ENCODE measurements at places on chromosomes 13 and 19.

DNA sequence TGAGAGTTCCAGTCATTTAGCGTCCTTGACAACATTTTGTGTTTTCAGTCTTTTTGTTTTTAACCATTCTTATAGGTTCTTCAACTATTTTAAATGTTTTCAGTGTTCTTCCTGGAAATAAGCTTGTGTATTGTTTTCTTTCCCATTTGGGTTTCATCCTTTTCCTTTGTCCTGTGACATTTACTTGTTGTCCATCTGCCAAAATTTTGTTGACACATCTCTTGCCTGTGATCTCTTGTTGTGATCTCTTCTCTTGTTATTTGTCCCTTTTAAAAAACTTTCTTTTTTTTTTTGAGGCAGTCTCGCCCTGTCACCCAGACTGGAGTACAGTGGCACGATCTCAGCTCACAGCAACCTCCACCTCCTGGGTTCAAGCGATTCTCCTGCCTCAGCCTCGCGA, 96.5 kb downstream of the PDS5B start:
- DNase-seq = no peak

GRCh38 chr19:14030997-14031718, 404 bp upstream of the IL27RA start:
- no peak for DNase-seq

GRCh38 chr13:47017476-47017875, 120.6 kb upstream of the HTR2A start:
- DNase-seq = no peak

- DNase-seq = no peak
Observed at GRCh38 chr13:41696163-41697003, 239.0 kb downstream of the RGCC start.

- no peak for DNase-seq
Observed at GRCh38 chr13:44382635-44383145, 9.1 kb downstream of the SERP2 start.

- no peak for DNase-seq
Observed at GRCh38 chr13:52378312-52378711, 27.7 kb downstream of the THSD1 start.

GRCh38 chr13:20964904-20965303, 62.4 kb upstream of the XPO4 start:
- DNase-seq = no peak

- no peak for DNase-seq
Observed at GRCh38 chr13:46983881-46984280, 87.0 kb upstream of the HTR2A start.

DNA sequence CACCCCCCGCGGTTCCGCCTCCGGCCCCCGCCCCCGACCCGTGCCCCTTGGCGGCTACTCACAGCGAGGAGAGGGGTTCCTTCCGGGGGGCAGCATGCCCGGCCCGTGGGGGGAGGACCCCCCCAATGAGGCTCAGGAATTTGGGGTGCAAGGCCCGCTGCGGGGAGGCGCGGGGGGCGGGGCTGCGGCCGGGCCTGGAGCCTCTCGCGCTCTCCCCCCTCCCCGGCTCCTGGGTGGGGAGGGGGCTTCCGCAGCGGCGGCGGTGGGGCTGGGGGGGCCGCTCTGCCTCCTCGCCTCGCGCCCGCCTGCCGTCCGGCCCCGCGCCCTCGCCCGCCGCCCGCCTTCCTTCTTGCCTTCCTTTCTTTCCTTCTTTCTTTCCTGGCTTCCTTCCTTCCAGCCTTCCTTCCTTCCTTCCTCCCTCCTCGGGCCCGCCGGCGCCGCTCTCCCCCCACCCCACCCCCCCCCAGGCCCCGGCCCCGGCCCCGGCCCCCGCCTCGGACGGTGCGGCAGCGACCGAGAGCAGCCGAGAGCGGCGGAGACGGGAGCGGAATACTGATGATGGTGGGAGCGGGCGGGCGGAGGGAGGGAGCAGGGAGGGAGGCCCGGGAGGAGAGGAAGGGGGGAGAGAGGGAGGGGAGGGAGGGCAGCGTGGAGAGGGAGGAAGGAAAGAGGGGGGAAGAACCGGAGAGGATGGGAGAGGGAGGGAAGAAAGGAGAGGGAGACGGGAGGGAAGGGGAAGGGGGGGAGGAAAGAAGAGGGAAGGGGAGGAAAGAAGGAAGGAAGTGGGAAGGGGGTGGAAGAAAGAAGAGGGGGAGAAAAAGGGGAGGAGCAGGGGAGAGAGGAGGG, at the start of gene LRRC4B:
TSS of gene LRRC4B (minus strand) at position 554 of the 846 bp plus-strand sequence. CDS start 19,597 bp downstream, outside the sequence.
- DNase-seq = no peak

DNA sequence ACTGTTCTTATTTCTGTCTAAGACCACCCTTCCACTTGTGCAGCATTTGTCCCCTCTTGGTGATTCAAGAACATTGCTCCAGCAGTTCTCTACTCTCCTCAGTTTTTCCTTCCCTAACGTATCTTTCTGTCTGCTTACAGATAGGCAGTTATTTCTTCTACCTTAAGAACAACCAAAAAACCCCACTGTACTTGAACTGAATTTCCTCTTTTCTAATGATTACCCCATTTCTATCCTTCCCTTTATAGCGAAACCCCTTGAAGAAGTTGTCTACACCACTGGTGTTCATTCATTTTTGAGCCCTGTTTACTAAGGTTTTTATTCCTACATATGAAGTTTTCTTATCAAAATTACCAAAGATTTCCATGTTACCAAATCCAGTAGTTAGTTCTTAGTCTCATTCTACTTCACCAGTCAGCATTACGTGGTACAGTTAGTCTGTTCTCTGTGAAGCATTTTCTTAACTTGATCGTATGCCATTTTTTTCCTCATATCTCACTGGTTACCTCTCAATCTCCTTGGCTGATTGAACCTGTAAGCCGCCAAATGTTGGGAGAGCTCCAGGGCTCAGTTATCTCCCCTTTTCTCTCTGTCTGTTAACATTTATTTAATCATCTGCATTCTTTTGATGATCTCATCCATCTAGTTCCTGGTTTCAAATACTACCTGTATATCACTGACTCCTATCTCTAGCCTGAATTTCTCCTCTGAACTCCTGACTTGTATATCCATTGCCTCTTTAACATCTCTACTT, 9.0 kb downstream of the LSM14A start:
- no peak for DNase-seq

DNA sequence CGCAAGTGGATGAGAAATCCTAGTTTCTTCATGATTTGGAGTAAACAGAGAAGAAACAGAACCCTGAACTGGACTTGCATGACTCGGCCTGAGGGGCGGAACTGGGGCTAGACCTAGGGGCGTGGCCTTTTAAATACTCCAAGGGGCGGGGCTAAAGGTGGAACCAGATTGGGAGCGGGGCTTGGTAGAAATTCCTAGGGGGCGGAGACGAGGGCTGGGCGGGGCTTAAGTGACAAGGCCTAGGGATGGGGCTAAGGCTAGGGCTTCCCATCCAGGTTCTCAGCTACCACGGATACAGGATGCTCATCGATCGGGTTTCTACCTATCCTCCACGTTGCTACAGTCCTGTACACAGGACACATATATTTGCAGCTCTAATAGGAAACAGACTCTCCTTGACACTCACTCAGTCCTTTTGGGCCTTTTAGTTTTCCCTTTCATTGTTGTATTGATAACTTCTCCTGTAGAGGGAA, 372 bp upstream of the ZNF699 start:
- peak; percentile 84 for DNase-seq

- no peak for DNase-seq
Observed at GRCh38 chr13:50923272-50923671, 13.7 kb downstream of the RNASEH2B start.

GRCh38 chr13:70788074-70788473, 679.8 kb upstream of the KLHL1 start:
- DNase-seq = no peak

- DNase-seq = no peak
Observed at GRCh38 chr13:45594764-45595163, 20.8 kb downstream of the ERICH6B start.

GRCh38 chr13:40408602-40409001, 257.8 kb downstream of the FOXO1 start:
- no peak for DNase-seq

DNA sequence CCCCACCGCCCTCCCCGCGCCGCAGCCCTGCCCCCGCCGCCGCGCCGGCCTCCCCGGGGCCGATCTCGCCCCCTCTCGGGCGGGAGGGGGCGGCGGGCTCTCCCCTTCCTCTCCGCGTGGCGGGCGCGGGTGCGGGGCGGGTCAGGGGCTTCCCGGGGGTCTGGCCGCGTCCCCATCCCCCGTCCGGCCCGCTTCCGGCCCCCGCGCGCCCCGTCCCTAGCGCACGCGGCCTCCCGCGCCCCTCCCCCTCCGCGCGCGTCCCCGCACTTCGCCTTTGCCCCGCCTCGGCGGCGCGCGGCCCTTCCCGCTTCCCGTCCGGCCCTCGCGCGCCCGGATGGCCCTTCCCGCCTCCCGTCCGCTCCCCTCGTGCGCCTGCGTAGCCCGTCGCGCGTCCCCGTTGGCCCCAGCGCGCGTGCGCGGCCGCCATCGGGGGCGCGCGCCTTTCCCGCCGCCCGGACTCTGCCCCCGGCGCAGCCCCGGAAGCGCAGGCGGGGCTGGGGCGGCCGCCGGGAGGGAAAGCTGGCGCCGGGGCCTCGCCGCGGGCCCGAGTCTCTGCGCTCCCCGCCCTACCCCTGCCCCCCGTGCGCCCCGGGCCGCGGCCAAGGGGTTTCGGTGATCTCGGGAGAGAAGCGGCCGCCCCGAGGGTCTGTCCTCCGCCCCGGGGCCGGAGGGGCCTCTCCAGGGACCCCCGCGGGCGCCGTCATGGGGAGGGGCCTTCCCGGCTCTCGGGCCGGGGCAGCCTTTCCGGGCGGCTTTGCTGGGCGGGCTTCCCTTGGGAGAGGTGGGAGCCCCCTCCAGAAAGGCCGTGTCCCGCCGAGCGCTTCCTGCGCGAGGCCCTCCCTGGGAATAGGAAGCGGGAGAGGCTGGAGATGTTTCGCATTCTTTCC, 519 bp downstream of the PTBP1 start:
- DNase-seq = peak; percentile 28

GRCh38 chr13:51978796-51979556, 32.3 kb downstream of the ATP7B start:
- no peak for DNase-seq

- no peak for DNase-seq
Observed at GRCh38 chr13:96575423-96576320, 418.6 kb downstream of the OXGR1 start.

GRCh38 chr19:58561373-58562121, 3.1 kb upstream of the UBE2M start:
- no peak for DNase-seq

DNA sequence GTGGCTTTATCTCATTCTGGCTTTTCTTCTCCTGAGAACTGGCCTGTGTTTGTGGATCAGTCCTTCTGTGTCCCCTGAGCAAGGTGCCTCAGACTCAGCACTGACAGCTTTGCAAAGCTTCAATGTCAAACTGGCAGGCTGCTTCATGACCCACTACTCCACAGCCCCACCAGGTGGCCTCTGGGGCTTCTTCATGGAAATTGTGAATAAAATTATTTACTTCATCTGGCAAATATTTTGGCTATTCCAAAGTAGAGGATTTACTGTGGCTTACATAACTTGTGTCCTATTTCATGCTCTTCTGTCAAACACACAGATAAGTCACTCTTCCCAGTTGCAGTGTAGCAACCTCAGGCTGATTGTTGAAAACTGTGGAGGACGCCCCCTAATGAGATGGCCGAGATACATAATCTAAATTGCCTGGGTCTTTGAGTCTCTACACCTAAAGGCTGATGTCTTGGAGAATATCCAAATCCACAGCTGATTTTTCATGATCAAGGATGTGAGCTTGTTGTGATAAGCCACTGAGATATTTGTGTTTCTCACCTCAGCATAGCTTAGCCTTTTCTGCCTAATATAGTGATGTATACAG, 721.9 kb upstream of the SLC10A2 start:
- no peak for DNase-seq

GRCh38 chr19:15154002-15154612, 46.7 kb downstream of the NOTCH3 start:
- DNase-seq = no peak

DNA sequence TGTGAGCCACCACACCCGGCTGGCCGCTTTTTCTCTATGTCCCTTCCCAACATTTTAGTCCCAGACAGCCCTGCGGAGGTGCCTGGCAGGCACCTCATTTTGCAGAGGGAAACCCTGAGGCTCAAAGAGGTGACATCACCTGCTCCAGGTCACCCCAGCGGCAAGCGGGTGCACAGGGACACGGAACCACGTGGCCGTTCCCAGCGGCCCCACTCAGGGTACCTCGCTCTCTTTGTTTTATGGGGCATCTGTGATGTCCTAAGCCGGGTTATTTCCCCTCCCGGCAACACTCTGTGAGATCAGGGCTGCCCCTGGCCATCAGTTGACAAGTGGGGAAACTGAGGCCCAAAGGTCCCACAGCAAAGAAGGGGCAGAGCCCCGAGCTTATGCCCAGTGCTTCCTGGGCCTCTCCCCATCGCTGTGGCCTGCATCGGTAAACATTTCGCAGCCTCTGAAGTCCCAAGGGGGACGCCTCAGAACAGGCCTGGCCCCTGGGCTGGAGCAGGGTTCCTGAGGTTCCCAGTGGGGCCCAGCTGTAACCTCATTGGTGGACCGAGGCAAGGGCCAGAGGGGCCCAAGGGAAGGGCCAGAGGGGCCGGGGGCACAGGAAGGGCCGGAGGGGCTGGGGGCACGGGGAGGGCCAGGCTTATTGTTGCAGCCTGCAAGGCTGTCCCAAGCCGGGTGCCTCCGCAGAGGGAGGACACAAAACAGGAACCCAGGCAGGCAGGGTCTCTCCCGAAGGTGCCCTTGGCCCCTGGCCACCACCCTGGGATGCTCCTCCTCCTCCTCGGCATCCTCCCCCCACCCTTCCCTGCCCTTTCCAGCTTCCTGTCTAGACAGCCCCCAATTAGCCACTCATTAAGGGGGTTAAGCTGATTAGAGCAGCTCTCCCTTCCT, 39.0 kb downstream of the SMIM24 start:
- DNase-seq = no peak

GRCh38 chr19:32368787-32369186, 23.4 kb downstream of the ZNF507 start:
- no peak for DNase-seq

DNA sequence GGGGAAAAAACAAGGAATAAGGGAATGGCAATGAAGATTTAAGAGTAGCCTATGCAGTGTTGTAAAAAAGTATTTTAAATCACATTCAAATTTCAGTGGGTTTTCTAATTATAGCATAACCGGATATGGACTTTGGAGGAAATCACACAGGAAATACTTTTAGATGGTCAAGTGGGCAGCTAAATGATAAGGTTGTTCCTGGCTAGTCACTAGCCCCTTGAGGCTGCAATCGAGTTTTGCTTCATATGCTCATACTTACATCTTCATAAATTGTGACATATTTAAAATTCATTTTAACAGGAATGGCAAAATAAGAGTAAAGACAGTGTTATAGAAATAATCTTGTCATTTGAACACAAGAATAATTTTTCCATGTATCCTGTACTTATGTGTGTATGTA, 88.9 kb downstream of the WDFY2 start:
- no peak for DNase-seq

DNA sequence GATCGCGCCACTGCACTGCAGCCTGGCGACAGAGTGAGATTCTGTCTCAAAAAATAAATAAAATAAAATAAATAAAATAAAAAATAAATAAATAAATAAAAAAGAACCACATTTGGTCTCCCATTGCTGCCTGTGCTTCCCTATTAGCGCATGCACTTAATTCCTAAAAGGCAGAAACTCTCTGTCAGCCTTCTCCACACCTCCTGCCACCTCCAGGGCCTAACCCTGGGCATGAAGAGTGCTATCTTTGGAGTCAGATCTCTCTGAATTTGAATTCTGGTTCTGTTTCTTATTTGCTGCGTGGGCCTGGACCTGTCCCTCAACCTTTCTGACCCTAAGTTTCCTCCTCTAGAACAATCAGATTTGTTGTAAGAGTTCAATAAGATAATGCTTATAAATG, 11.3 kb downstream of the NCAN start:
- DNase-seq = no peak
